Mesothelial cell of epicardium (in vitro differentiated cells): ENCODE measurements at places on chromosomes 3 and 15. TPM values are rescaled to one million over a fixed set of nuclear protein-coding genes. Genes with fewer than 3 reads are reported as not detected.

The TMCO5A gene
- not detected in 3 replicates for total RNA-seq

The MOBP gene
- total RNA-seq, result not detected in 3 replicates

The NGLY1 gene
- 31.5 to 32.7 TPM (median 32.2 TPM) in 3 replicates for total RNA-seq

The NR2E3 gene
- 1.1 to 2.0 TPM (median 1.2 TPM) in 3 replicates for total RNA-seq

The TM4SF1 gene
- 39.2 to 52.2 TPM (median 43.5 TPM) in 3 replicates for total RNA-seq

The DUT gene
- total RNA-seq, result 78.7 to 81.2 TPM (median 79.7 TPM) in 3 replicates

The KBTBD8 gene
- total RNA-seq, result 1.4 to 2.7 TPM (median 1.5 TPM) in 3 replicates

The FANCD2OS gene
- total RNA-seq, result not detected in 3 replicates

The ZNF80 gene
- total RNA-seq, result 0.16 TPM in 1 of 3 replicates, not detected in the others

The IL16 gene
- 0.27 to 0.35 TPM (median 0.34 TPM) in 3 replicates for total RNA-seq

The THAP10 gene
- total RNA-seq, result 2.3 to 3.6 TPM (median 2.9 TPM) in 3 replicates

The CCR9 gene
- not detected in 3 replicates for total RNA-seq

The BCL2A1 gene
- 0.23 to 0.71 TPM (median 0.49 TPM) in 3 replicates for total RNA-seq

The ISLR gene
- total RNA-seq, result 59.8 to 66.8 TPM (median 64.9 TPM) in 3 replicates

The MCF2L2 gene
- total RNA-seq, result 2.0 to 3.4 TPM (median 3.1 TPM) in 3 replicates

The TTLL13 gene
- 0.33 to 0.77 TPM (median 0.47 TPM) in 3 replicates for total RNA-seq

The PCLAF gene
- 13.8 to 16.6 TPM (median 14.2 TPM) in 3 replicates for total RNA-seq

The CPN2 gene
- not detected in 3 replicates for total RNA-seq

The KBTBD13 gene
- 0.09 to 0.11 TPM in 2 of 3 replicates, not detected in the other for total RNA-seq

The LMCD1 gene
- total RNA-seq, result 20.8 to 24.2 TPM (median 22.4 TPM) in 3 replicates

The ZDHHC23 gene
- total RNA-seq, result 4.2 to 5.1 TPM (median 4.7 TPM) in 3 replicates

The NDUFB5 gene
- total RNA-seq, result 63.8 to 67.5 TPM (median 66.9 TPM) in 3 replicates

The GOLGA6L7 gene
- total RNA-seq, result not detected in 3 replicates

The HGD gene
- total RNA-seq, result 0.29 to 0.67 TPM (median 0.60 TPM) in 3 replicates

The AQP9 gene
- total RNA-seq, result not detected in 3 replicates

The C3orf85 gene
- total RNA-seq, result not detected in 3 replicates

The P2RY14 gene
- 0.11 TPM in 1 of 3 replicates, not detected in the others for total RNA-seq

The CACNA2D2 gene
- total RNA-seq, result 9.9 to 10.8 TPM (median 9.9 TPM) in 3 replicates
